ENCODE measurements at places on chromosomes 3 and 15.

DNA sequence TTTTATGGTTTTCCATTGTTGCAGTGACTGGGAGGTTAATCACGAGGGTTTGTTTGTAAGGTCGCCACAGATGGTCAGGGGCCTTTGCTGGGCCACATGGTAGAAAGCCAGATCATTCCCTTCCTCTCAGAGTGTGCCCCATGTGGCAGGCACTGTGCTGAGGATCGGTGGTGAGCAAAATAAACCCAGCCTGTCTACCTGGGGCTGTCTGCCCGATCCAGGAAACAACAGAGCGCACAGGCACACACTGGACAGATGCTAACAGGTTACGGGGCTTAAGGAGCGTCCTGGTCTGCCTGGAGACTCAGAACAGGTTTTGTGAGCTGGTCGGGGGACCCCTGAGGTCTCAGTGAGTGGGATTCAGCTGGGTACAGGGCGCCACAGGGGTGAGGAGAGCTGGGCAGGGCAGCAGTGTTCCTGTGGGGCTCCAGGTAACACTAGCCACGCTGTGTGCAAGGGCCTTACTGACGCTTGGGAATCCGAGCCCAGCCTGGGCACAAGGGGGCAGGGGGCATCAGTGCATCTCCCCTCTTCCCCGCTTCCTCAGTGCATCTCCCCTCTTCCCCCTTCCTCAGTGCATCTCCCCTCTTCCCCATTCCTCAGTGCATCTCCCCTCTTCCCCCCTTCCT is 136.4 kb downstream of the DNAJB8 start:
- no peak for DNase-seq

- no peak for DNase-seq
Measured at GRCh38 chr3:58633157-58633865, 33.3 kb downstream of the FAM3D start.

DNA sequence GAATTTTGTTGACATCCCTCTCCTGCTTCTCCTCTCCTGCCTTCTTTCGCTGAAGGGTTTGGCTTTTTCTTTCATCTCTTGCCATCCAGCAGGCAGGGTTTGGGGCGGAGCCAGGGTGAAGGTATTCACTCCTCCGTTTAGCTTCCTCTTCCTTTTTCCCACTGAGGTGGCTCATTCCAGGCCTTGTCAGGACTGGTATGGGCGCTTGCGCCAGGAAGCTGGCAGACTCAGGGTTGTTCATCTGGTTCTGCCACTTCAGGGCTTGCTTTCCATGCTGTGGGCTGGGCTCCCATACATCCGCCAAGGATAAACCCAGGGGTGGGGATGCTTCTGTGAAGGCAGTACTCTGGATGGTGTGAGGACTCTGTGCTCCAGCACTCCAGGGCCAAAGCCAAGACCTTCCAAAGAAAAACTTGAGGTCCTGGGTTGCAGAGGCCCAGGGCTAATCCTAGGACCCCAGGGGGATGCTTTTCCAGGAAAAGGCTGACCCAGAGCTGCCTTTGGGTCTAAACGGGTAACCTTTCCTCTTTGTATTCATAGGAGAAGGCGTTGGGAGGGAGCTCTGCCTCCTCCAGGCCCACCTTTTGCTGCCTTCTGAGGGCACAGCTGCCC is 7.7 kb upstream of the AMOTL2 start:
- DNase-seq: no peak

DNA sequence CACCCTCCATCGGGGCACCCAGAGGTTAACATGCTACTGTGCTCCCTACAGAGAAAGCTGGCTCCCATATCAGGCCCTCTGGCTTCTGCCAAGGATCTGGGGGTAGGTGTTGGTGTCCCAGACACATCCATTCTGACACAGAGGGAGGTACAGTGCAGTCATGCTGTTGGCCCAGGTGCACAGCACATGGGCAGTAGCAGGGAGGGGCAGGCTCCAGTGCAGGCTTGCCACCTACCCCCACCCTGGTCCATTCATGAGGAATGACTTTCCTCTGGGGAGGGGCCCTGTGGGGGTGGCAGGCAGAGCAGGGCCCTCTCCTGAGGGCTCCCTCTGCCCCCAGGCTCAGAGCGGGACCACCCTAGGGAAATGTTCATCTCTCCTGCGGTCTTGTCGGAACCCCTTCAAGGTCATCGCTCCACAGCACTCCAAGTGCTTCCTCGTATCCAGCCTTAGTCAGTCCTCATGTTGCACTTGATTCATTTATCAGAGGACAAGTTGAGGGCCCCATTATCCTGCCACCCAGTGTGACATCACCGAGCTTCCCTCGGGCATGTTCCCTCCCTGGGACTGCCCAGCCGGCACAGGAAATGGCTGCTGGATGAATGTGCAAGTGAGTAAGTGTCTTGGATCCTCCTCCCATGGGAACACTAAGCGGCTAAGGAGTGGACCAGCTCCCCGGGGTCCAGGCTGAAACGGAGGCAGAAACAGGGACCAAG is 10.0 kb downstream of the DUSP7 start:
- DNase-seq: no peak

GRCh38 chr3:99865321-99865720 is 47.7 kb downstream of the CMSS1 start:
- DNase-seq: no peak

GRCh38 chr15:39746176-39746575 is 36.5 kb downstream of the FSIP1 start:
- no peak for DNase-seq

GRCh38 chr3:151630938-151631441 is 102.7 kb upstream of the AADACL2 start:
- no peak for DNase-seq

DNA sequence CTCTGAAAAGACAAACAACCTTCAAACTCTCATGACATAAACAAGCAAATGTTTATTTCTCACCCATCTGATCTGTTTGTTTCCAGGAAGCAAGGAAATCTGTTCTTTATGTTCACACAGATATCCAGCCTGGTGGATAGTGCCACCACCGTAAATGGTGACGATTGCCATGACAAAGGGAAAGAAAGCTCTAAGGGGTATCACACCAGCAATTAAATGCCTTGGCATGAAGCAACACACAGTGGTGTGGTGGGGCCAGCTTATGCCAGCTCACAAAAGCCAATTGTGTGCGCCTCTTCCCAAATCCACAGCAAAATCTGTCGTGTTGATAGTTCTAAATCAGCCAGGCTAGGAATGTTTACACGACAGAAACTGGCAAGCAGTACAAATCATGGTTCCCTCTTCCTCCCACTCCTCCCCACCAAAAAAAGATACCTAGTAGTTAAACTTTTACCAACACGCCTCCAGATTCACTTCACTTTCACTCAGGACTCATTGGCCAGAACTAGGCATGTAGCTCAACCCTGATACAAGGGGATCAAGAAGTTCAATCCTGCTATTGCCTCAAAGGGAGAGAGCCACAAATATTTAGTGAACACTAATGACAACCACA is 189.2 kb upstream of the SLCO3A1 start:
- no peak for DNase-seq

DNA sequence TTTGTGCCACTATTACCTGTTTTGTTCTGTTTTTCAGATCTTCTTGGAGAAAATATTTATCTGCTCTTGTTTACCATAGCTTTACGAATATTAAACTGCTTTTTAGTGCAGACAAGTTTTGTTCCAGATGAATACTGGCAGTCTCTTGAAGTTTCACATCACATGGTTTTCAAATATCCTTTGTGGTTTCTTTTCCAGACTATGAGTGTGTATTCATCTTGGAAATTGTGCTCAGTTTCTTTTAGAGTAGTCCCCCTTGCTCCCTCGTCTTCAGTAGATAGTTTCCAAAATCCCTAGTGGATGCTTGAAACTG is 1.2 kb downstream of the PIGB start:
- DNase-seq: no peak

GRCh38 chr15:50083424-50084025 is 35.5 kb downstream of the ATP8B4 start:
- DNase-seq: no peak

GRCh38 chr3:123590685-123591450 is 6.0 kb upstream of the HACD2 start:
- DNase-seq: no peak

GRCh38 chr3:33883951-33884561 is 85.6 kb downstream of the PDCD6IP start:
- no peak for DNase-seq

DNA sequence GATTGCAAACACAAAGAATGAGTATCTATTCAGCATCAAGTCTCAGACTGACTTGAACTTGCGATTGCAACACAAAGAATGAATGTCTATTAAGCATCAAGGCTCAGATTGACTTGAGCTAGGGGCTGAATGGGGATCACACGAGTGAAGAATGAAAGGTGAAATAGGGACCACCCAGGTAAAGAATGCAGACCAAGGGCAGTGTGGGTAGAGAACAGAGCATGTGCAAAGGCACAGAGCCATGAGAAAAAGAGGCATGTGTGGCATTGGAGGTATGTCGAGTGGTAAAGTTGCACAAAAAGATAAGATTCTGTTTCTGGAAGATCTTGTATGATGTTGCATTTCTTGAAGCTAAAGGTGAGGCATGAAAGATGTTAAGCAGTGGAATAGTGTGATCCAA is 119.4 kb upstream of the GPR149 start:
- DNase-seq: no peak

DNA sequence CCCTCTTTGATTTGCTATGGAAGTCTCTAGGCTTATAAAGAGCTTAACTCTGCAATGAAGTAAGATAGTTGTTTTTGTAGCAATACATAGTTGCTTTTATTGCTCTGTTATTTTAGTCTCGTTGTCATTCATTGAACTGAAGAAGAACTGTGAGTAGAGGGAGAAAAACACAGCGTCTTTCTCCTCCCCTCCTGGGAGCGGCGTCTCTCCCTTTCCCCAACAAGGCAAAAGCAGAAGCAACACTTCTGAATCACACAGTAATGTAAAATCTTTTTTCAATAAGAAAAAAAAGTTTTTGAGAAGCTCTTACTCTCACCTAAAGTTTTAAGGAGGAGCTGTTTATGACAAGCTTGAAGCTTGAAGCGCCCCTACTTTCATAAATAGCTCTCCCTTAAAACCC is 119.3 kb upstream of the SLC7A14 start:
- DNase-seq: no peak

GRCh38 chr3:160661660-160662059 is 15.3 kb upstream of the ARL14 start:
- no peak for DNase-seq

DNA sequence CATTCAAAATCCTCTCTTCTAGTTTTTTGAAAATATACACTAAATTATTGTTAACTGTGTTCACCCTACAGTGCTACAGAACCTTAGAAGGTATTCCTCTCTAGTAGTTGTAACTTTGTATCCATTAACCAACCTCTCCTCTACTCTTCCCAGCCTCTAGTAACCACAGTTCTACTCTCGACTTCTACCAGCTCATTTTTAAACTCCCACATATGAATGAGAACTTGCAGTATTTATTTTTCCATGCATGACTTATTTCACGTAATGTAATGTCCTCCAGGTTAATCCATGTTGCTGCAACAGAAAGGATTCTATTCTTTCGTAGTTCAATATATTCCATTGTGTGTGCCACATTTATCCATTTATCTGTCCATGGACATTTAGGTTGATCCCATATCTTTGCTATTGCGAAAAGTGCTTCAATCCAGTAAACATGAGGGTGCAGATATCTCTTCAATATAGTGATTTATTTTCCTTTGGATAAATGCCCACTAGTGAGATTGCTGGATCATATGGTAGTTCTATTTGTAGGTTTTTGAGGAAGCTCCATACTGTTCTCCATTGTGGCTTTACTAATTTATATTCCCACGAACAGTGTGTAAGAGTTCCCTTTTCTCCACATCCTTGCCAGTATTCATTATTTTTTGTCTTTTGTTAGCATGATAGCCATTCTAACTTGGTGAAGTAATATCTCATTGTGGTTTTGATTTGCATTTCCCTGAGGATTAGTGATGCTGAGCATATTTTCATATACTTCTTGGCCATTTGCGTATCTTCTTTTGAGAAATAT is 113.7 kb upstream of the SMAD3 start:
- DNase-seq: no peak

DNA sequence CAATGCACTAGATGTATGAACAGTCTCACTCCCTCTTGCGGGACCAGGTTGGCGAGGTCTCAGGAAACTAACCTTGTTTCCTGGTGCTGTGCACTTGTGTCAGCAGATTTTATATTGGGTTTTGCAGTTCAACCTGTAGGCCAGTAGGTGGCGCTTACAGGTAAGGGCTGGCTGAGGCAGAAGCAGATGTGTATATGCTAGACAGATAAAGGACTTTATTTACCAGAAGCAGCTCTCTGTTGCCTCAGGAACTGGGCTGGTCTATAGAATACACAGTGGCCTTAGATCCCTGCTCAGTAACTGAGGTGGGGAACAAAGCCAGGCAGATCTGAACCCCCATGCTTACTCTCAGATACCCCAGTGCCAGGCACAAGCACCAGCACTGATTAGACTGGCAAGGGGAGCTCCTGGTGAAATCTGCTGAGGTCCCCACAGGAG is 296.8 kb downstream of the DOCK3 start:
- no peak for DNase-seq

All from C1 segment of cervical spinal cord (tissue), 14 donors.